ENCODE measurements at places on chromosomes 7 and 10. TPM values are rescaled to one million over a fixed set of nuclear protein-coding genes. Genes with fewer than 3 reads are reported as not detected.

ARHGEF5 gene
- total RNA-seq = 0.33 TPM

MUC12 gene
- total RNA-seq = not detected

CHST3 gene
- total RNA-seq = 12.7 TPM

PPP1R3C gene
- total RNA-seq = 0.65 TPM

LRRD1 gene
- total RNA-seq = under 0.01 TPM

GRID2IP gene
- total RNA-seq = not detected

Data from vein endothelial cell (primary cell).